Spinal cord (tissue), 10 donors: ENCODE measurements at places on chromosomes 6 and 20. TPM values are rescaled to one million over a fixed set of nuclear protein-coding genes. Genes with fewer than 3 reads are reported as not detected.

The TNXB gene
- 78.4 TPM for total RNA-seq

The PACRG gene
- 15.4 TPM for total RNA-seq

DNA sequence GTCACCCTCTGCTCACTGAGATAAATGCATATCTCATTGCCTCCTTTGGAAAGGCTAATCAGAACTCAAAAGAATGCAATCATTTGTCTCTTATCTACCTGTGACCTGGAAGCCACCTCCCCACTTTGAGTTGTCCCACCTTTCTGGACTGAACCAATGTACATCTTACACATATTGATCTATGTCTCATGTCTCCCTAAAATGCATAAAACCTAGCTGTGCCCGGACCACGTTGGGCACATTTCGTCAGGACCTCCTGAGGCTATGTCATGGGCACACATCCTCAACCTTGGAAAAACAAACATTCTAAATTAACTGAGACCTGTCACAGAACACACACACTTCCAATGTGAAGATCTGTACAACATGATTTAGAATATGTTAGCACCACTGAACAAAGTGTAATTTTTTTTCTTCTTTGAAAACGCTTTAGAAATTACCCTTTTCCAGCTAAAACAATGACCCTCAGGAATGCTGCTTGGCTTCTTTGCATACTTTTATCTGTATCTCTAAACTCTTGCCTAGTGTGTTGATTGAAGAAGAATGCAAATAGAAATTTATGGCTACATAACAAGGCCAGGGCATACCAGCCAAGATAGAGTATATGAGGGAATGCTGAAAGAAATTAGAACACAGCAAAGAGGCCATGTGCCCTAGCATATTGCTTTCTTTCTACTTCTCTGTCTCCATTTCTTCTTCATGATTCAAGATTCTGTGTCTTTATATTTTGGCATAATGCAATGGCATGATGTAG, 84.6 kb upstream of the DST start:
- H3K27ac ChIP-seq, result no peak overlapping the region
- H3K4me1 ChIP-seq, result peaks cover 2% of the 10 kb centered on the region

The BLTP3A gene
- 14.0 TPM for total RNA-seq

DNA sequence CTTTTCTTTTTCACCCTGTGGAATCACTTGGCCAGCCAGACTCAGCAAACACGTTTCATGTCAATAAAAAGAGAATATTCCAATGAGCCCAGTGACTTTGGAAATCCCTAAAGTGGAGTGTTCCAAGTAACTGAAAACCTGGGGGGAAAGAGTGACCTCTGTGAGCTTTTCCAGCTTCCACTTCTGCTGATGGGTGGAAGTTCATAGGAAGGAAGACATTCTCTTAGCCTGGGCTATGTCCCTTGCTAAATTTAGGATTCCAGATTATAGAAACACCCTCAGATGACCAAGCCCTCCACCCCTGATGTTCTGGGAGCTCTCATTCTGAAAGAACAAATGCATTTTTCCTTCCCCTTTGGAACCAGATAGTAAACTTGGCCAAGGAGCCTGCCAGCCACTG, 44.8 kb upstream of the EDN1 start:
- no peak overlapping the region for H3K4me3 ChIP-seq
- H3K4me1 ChIP-seq, result no peaks in the 10 kb centered on the region
- H3K27ac ChIP-seq, result no peak overlapping the region
- DNase-seq, result no peak
- H3K36me3 ChIP-seq, result no peaks in the 10 kb centered on the region

DNA sequence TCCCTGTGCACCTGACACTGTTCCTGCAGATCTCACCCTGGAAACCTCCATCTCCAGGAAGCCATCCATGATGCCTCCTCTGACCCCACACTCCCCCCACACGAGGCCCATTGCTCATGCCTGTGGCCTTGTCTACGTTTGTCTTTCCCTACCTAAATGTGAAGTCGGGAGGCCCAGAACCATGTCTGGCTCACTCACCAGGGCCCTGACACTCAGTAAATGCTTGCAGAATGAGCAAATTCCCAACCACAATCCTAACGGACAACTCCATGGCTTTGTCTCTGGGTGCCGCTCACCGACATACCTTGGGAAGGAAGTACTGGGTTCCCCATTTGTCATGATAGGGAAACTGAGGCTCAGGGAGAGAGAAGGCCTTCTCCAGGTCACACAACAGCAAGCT, 7.3 kb downstream of the PEDS1 start:
- peaks cover 3% of the 10 kb centered on the region for H3K4me1 ChIP-seq
- no peak for DNase-seq
- no peaks in the 10 kb centered on the region for H3K27me3 ChIP-seq
- no peak overlapping the region for H3K27ac ChIP-seq

DNA sequence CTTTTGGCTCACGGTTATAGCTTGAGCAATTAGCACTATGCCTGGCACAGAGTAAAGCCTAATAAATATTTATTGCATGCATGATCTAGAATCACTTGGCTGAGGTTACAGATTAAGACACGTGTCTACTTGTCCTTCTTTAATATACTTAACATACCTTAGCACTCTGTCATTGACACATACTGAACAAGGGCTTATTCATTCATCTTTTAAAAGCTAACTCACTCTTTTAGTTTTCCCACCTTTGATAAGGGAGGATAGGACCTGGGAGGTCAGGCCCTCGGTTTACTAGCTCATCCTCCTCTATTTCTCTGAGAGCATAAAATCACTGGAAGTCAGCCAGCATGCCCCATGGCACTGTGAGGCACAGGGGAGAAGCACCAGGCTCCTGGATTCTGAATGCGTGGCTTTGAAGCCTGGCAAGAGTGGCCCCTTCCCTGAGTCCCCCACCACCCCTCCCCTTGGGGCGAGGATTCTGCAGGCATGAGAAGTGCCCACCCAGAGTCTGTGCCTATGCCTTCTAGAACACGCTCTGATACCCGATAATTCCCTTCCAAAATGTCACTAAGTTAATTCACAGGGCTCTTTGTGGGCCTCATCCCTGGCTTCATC, 11.2 kb downstream of the ZCCHC3 start:
- H3K27me3 ChIP-seq, result no peaks in the 10 kb centered on the region
- H3K27ac ChIP-seq, result peak overlapping the region; percentile 98
- H3K36me3 ChIP-seq, result peaks cover 3% of the 10 kb centered on the region
- peaks cover 28% of the 10 kb centered on the region for H3K4me1 ChIP-seq
- no peak overlapping the region for H3K4me3 ChIP-seq
- no peak for DNase-seq

DNA sequence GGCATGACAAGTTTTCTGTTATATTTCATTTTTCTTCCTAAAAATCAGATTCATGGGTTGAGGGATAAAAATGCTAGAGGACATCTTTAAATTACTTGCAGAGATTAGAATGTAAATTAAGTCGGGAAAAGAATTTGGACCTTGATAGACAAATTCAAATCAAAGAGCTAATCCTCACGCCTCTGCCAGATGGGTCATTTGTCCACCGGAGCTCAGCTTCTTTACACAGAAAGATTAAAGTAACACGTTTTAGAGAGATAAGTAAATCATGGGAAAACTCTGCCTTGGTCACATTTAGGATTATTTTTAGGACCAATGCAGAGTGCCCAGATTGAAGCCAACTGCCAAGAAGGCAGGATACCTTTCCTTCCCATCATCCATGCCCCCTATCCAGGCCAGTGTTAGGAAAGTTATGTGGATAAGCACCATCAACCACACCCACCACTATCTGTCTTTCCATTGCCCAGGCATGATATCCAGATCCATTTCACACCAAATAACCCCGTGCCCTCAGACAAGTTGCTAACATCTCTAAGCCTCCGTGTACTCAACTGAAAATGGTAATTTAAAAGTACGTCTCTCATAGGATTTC, 397.4 kb upstream of the PLCB4 start:
- DNase-seq, result no peak
- no peaks in the 10 kb centered on the region for H3K27me3 ChIP-seq
- H3K36me3 ChIP-seq, result no peaks in the 10 kb centered on the region
- no peak overlapping the region for H3K27ac ChIP-seq
- no peaks in the 10 kb centered on the region for H3K4me1 ChIP-seq

GRCh38 chr6:77466055-77466450, 2.8 kb upstream of the HTR1B start:
- no peaks in the 10 kb centered on the region for H3K36me3 ChIP-seq
- H3K27me3 ChIP-seq, result peaks cover 54% of the 10 kb centered on the region
- no peak overlapping the region for H3K27ac ChIP-seq
- H3K4me3 ChIP-seq, result peak overlapping the region; percentile 68

DNA sequence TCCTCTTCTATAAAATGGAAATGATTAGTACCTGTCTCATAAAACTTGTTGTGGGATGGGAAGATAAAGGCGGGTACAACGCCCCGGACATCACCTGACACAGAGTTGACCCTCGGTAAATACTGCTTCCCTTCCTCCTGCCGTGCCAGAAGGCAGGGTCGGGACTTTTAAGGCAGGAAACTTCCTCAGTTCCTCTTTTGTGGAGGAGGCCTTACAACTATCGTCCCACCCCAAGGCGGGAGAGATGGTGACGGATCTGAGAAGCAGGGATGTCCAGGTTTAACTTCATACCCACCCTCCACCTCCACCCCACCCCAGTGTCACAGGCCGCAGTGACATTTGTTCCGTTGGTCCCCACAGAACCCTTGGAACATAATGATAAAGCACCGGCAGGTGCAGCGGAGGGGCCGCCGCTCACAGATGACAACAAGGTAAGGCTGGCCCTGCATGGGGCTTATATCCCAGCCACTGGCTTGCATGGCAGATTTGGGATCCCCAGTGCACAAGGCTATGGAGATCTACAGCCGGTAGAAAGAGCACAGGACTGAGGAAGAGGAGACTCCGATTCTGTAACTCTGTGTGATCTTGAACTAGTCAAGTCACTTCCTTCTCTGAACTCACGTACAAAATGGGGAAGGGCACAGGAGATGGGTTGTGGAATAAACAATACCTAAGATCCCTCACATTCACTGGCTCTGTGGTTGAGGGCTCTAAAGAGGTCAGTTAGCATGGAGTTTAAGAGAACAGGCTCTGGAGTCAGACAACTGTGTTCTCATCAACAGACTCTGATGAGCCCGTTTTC, 764 bp downstream of the DNTTIP1 start:
- H3K36me3 ChIP-seq, result peaks cover 25% of the 10 kb centered on the region
- peak overlapping the region; percentile 81 for H3K4me3 ChIP-seq
- peak overlapping the region; percentile 79 for H3K27ac ChIP-seq
- H3K27me3 ChIP-seq, result no peaks in the 10 kb centered on the region
- no peak for DNase-seq

DNA sequence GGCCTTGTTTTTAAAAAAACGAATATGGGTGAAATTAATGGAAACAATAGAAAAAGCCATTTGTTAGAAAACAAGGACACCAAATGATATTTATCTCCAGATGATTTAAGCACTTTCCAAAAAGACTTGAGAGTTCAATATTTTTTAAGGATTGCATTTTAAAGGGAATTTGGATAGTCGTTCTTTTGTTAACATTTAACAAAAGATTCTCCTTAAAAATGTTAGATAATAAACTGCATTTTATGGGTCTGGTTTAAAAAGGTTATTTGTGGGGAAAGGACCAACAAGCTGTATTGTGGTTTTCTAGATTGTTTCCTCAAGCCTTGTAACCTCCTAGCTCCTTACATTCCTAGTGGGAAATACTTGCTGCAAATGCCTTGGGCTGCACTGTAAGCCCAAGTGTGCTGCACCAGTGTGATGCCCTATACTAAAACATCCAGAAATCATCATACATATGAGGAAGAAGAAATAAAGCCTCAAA, 1.5 kb upstream of the PHIP start:
- no peaks in the 10 kb centered on the region for H3K36me3 ChIP-seq
- peak overlapping the region; percentile 85 for H3K4me3 ChIP-seq
- H3K27me3 ChIP-seq, result no peaks in the 10 kb centered on the region

- H3K27ac ChIP-seq, result no peak overlapping the region
- H3K36me3 ChIP-seq, result peaks cover 33% of the 10 kb centered on the region
- peaks cover 29% of the 10 kb centered on the region for H3K27me3 ChIP-seq
- no peak for DNase-seq
- peak overlapping the region; percentile 45 for H3K4me3 ChIP-seq
These were observed 14.9 kb downstream of the AARS2 start for GRCh38 chr6:44298055-44298803.

DNA sequence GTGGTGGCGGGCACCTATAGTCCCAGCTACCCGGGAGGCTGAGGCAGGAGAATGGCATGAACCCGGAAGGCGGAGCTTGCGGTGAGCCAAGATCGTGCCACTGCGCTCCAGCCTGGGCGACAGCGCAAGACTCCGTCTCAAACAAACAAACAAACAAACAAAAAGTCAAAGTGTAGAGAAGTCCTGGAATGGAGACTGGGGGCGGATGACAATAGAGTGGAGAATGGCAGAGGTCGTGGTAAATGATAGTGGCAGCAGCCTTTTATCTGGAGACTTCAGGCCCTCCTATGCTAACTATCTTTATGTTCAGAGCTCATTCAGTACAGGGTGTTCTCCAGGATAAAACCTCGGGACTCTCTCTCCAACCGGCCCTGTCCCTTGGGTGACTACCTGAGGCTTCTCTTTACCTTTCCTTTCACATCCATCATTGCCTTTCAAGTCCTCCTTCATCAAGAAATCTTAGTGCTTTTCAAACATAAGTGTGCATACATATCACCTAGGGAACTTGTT, 1.4 kb upstream of the FKBPL start:
- no peaks in the 10 kb centered on the region for H3K27me3 ChIP-seq
- H3K36me3 ChIP-seq, result peaks cover 2% of the 10 kb centered on the region
- H3K4me1 ChIP-seq, result peaks cover 31% of the 10 kb centered on the region
- H3K27ac ChIP-seq, result no peak overlapping the region

DNA sequence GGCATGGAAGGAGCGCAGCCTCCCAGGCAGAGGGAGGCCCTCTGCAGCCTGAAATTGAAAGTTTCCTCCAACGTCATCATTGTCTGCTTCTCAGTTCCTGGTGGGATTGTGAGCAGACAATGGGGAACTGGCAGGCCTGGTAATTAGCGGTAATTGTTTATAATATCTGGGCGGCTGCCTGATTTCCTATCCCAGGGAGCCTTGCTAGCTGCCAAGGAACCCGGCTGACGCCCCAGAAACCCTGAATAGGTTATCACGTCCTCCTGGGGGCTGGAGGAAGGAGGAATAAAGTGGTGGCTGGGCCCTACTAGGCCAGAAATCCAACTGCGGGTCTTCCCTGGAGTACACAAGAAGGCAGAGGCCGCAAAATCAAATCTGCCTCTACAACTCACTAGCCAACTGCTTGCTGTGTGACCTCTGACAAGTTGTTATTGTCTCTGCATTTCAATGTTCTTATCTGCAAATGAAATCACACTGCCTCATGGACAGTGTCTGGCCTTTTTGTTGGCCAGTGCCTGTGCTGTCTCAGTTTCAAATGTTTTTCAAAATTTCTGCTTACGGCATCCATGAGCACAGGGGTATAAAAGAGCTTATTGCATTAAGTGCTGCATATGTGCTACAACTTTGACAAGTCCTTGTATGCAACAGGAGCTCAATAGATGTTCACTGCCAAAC, 16.9 kb downstream of the KCNK15 start:
- H3K27ac ChIP-seq, result no peak overlapping the region
- no peak overlapping the region for H3K4me3 ChIP-seq
- peak; percentile 84 for DNase-seq
- peaks cover 8% of the 10 kb centered on the region for H3K36me3 ChIP-seq

- H3K4me1 ChIP-seq, result no peaks in the 10 kb centered on the region
- H3K4me3 ChIP-seq, result no peak overlapping the region
These were observed 84.3 kb upstream of the FABP7 start for GRCh38 chr6:122695188-122695587.

The HTR1B gene
- 1.0 TPM for total RNA-seq

The ACTL10 gene
- 0.50 TPM for total RNA-seq
